ENCODE measurements at places on chromosomes 5 and 9.

DNA sequence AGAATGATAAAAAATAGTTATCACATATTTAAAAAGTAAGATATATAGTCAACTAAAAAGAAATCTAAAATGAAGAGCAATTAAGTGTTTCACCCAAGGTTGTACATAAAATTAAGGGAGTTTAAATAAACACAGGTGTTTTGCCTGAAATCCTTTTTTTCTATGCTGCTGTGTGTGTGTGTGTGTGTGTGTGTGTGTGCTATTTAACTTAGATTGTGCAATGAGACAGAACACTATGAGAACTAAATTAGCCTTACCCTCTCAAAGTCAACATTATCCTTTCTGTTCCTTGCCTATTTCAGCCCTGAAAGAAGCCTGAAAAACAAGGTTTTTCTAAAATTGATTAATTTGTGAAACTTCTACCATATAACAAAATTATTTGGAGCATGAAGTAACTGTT lies 516.2 kb downstream of the ELAVL2 start:
- DNase-seq, result no peak

DNA sequence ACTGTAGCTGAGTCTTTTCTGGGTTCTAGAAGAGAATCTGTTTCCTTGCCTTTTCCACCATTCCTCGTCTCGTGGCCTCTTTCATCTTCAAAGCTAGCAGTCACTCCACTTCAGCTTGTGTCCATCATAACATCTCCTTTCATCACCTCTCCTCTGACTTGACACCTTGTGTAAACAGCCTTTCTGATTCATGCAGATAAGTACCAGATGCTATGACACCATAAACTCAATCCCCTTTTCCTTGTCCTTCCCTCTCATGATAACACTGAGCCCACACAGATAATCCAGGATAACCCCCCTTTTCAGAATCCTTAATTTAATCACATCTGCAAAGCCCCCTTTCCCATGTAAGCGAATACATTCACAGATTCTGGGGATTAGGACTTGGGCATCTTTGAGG lies 95.5 kb downstream of the SNX24 start:
- DNase-seq, result no peak

DNA sequence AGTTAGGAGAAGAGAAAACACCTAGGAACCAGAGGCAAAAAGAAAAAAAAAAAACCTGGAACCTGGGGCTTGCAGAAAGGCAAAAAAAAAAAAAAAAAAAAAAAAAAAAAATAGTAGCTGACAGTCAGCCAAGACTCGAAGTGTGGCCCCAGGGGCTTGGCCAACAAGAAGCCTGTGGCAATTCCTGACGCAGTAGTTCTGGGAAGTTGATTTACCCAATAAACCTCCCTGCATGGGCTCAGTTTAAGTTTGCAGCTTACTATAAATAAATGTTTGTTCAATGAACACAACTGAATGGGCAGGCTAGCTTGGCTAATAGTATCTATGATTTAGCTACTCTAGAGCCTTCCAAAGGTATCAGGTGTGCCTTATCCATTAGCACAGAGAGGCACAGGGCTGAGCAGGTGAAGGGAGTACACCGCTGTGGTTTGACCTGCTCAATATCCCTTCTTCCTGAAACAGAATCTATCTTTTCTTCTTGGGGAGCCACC lies 21.3 kb upstream of the GLRX start:
- DNase-seq, result no peak

GRCh38 chr5:138138949-138139780 lies at the start of gene NME5:
Gene NME5 (minus strand): TSS chr5:138139428. CDS start chr5:138138780, 648 bp downstream.
- no peak for DNase-seq

DNA sequence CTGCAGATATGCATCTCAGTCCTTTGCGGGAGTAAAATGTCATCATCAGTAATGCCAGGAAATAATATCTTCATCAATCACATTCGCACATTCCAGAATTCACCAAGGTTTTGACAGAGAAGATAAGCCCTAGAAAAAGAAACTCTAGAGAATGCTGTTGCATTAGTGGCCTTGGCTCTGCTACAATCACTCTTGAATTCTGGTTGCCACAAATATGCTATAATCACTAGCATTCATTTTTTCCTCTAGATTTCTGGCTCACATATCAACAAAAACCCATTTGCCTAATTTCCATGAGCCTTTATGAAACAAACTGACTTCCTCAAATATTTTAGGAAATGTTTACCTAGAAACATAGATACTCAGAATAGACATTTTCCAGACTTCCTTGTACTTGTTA lies 653.4 kb downstream of the ANXA1 start:
- no peak for DNase-seq

- DNase-seq, result no peak
Observed at GRCh38 chr5:131671994-131672655, 37.1 kb upstream of the RAPGEF6 start.

DNA sequence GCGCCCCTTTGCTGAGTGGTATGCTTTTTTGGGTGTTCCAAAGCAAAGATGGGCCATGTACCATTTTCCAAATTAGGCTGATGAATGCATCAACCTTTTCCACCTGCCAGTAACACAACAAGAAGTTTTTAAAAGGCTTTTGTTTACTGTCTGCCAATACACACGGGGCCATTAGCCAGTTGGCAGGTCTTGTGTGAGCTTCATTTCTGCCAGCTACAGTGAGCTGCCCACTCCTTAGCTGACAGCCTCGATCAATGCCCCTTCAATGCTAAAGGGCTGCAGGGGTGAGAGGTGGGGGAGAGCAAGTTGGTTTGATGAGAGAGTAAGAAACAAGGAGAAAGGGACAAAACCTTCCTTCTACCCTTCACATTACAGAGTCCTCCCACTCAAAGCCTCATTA lies 128.7 kb downstream of the C5orf15 start:
- no peak for DNase-seq

DNA sequence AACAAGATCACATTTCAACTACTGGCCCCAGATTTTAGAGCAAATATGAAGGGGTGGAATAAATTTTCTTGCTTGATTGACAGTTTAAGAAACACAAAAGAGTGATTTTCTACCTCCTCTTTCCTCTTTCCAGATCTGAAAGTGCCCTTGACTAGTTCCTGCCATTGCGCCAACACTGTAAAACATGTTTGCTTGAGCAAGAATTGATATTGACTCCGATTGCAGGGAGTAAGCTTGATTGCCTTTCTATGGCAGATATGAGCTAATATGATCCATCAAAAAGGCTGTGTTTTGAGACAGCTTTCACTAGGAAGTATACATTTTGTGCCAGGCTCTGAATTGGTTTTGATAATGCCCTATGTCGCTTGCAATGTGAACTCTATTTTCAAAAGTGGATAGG lies 508.8 kb downstream of the SEMA5A start:
- no peak for DNase-seq

DNA sequence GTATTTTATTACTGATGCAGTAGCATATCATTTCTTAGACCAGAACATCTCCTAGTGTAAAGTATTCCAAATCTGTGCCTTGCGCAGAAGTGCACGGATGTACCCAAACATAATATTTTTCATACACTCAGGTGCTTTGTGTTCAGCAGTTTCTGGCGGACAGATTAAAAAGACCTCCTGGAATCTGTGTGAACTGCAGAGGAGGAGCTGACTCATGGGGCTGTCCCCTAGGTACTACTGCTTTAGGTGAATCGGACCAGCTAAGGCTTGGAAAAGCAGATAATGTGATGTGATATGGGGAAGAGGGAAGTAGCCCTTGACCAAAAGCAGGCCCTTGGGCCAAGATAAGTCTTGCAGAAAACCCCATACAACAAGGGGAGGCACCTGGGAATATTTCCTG lies 310.1 kb downstream of the PLK2 start:
- DNase-seq, result no peak

- DNase-seq, result no peak
Observed at GRCh38 chr5:69167493-69167855, 524 bp downstream of the CCNB1 start.

DNA sequence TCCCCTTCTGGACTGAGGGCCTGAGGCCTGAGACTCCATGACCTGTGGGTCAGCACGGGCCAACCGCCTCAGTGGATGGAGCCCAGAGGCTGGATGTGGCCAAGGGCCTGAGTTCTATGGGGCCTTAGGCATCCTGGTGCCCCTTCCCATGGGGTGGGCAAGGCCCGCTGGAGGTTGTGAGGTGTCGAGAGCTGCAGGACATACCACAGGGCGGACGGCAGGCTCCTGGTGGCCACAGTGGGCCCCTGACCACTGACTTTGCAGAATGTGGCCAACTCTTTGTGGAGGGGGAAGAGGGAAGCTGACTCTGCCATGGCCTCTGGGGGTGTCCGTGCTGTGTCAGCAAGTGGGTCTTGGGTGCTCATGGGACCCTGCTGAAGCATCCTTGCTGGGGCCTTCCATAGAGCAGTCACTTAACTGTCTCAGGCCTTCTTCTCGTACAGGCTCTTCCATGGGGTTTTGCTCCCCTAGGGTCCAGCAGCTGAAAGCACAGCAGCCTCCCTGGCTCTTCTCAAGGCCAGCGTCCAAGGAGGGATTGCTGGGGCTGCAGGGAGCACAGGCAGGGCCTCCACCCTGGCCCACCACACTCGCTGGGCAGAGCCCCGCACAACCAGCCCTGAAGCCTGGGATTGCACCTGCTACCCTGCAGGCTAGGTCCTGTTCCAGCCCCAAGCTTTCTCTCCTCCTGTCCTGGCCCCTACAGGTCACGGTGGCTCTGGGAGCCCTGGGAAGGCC lies 21.6 kb upstream of the SLC9A3 start:
- DNase-seq, result no peak

DNA sequence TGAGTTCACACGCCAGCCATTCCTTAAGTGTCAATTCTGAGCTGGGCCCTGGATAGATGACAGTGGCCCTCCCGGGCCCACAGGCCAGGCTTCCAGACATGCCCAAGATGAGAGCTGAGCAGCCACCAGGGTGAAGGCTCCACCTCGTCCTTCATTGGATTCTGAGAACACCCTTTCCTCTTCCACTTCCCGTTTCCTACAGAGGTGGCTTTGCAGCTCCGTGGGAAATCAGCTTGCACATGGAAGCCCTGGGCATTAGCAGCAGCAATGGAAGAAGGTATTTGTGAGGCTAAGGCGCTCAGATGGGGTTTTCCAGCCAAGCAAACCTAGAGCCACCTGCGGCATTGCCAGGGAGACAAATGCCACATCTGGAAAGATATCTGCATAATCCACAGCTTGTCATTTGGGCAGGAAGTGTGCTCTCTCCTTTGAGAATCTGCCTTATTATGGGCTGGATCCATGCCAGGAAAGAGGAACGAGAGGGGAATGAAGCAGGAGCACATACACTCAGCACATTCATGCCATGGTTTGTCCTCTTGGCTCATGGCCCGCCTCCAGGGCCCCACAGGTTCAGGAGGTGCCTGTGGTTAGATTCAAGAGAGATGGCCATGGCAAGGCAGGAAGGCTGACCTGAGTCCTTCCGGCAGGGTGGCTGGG lies 34.1 kb downstream of the CFAP77 start:
- DNase-seq, result no peak

GRCh38 chr9:135736272-135736978 lies 34.4 kb downstream of the KCNT1 start:
- DNase-seq, result no peak

- no peak for DNase-seq
Observed at GRCh38 chr5:165457859-165458481, 1952.6 kb downstream of the MAT2B start.

GRCh38 chr9:124510650-124511425 lies 3.6 kb upstream of the NR5A1 start:
- DNase-seq, result no peak

- no peak for DNase-seq
Observed at GRCh38 chr5:64612344-64612961, 77.8 kb upstream of the SHISAL2B start.

GRCh38 chr5:99004960-99005359 lies 76.2 kb upstream of the CHD1 start:
- no peak for DNase-seq

GRCh38 chr5:1505506-1506241 lies 18.1 kb downstream of the LPCAT1 start:
- DNase-seq, result no peak

DNA sequence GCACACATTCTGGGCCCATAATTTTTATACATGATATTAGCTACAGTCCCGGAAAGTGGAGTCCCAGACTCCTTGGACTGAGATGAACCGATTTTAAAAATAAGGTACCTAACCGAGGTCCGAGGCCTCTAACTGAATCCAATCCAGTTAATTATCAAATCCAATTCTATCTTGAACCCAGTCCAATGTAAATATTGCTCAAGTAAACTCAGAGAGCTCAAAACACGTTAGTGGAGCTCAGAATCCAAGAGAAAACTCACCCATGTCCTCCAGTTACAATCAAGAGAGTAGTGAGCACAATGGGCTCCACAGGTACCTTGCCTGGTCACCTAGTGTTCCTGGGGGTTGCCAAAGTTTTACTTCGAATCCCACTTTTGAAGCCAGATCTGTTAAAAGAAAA lies 37.9 kb upstream of the DIRAS2 start:
- DNase-seq, result no peak

- no peak for DNase-seq
Observed at GRCh38 chr9:112532427-112532826, 45.8 kb downstream of the KIAA1958 start.

DNA sequence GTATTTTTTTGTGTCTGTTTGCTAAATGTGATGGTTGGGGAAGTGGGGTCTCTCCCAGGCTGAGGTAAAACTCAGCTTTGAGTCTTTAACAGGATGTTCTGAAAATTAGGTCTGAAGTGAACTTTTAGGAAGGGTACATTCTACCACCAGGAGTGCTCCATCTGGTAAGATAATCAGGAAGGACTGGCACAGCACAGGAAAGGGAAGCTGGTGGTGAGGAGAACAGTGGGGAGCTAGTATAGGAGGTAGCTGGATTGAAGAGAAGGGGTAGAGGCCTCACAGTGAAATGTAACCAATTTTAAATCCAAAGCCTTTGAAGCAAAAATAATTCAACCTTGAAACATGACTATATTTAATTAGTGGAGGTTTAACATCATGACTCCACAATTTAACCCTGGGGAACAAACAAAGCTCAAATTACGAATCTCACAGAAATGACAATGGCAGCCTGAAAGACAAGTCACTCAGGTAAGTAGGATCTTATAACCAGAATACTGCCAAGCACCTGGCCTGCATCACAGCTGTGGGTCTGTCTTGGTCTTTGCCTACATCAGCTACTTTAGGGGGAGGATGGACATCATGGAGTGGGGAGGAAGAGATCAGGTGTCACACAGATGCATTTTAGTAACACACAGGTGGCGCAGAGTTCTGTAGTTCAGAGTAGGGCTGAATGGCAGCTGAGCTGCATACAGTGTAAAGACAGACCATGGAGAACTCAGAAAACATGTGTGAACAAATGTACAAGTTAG lies 445.3 kb downstream of the DMRT2 start:
- DNase-seq, result no peak

DNA sequence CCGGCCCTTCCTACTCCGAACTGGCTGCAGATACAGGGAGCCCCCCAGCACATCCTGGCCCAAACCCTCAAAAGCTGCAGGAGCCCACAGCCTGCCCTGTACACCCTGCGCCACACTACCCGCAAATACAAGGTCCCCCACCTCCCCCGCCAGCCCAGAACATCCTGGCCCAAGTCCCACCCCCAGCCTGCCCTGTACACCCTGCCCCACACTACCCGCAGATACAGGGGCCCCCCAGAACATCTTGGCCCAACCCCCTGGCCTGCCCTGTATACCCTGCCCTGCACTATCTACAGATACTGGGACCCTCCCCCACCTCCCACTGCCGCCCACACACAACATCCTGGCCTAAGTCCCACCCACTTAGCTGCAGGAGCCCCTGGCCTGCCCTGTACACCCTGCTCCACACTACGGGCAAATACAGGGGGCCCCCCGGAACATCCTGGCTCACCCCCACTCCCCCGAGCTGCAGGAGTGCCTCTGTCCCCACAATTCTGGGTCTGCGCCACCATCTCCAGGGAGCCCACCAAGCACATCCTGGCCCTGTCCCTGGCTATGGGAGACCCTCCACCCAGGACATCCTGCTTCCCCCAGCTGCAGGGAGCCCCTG lies 8.3 kb downstream of the LPCAT1 start:
- DNase-seq, result no peak
